Activated CD4-positive, alpha-beta T cell treated with anti-CD3 and anti-CD28 coated beads for 36 hours (primary cell): ENCODE measurements at places on chromosomes 2 and 18.

DNA sequence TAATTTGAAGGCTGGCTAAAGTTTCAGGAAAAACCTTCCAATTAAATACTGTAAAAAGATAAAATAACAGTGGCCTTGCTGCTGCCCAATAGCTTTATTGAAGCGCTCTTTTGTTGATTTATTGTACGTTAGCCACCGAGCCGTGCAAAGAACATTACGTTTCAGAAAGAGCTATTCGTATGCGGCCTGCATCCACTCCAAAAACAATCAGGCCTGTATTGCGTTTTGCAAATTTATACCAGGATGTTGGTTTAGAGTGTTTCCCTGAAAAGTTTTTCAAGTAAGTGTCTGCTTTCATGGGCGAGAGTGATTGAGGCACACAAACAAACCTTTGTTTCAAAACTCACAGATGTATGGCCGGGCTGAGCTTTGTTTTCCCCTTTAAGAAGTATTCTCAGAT is 257.2 kb upstream of the SALL3 start:
- no peak for DNase-seq

DNA sequence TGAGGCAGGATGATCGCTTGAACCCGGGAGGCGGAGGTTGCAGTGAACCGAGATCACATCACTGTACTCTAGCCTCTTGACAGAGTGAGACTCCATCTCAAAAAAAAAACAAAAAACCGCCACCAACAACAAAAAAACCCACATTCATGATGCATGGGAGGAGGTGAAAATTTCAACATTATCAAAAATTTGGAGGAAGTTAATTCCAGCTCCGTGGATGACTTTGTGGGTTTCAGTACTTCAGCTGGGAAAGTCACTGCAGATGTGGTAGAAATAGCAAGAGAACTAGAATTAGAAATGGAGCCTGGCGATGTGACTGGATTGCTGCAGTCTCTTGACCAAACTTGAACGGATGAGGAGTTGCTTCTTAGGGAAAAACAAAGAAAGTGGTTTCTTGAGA is 74.3 kb downstream of the PRKCE start:
- no peak for DNase-seq

- no peak for DNase-seq
These were observed 56.5 kb upstream of the EDAR start for GRCh38 chr2:109045505-109045904.

DNA sequence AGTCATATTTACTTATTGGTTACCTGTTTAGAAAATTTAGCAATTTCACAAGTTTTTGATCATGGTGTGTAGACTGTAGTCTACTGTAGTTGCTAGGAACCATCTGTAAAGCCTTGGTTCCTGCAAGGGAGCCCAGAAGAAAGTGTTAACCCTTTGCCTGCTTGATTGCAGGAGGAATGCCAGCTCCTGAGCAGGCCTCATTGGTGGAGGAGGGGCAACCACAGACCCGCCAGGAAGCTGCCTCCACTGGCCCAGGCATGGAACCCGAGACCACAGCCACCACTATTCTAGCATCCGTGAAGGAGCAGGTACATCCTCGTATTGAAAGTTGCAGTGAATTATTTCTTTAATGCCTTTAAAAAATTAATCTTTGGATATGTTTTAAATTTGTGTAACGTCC is 76.3 kb downstream of the PKP4 start:
- no peak for DNase-seq

DNA sequence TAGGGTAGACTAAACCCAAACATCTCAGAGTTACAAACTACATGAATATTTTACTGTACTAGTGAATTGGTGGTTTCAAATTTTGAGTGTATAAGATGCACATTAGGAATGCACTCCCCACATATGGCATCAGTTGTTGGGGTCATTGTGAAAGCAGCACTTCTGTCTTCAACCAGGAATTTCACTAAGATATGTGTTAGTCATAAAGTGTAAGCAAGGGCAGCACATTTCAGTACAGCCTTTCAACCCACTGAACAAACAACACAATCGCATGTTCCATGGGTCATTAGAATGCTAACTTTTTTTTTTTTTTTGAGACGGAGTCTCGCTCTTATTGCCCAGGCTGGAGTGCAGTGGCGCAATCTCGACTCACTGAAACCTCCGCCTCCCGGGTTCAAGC is 164.1 kb upstream of the MAP2 start:
- DNase-seq: no peak

- DNase-seq: no peak
These were observed 476.3 kb downstream of the TRIB2 start for GRCh38 chr2:13193075-13193474.

GRCh38 chr2:134671513-134671912 is 47.3 kb downstream of the TMEM163 start:
- no peak for DNase-seq

DNA sequence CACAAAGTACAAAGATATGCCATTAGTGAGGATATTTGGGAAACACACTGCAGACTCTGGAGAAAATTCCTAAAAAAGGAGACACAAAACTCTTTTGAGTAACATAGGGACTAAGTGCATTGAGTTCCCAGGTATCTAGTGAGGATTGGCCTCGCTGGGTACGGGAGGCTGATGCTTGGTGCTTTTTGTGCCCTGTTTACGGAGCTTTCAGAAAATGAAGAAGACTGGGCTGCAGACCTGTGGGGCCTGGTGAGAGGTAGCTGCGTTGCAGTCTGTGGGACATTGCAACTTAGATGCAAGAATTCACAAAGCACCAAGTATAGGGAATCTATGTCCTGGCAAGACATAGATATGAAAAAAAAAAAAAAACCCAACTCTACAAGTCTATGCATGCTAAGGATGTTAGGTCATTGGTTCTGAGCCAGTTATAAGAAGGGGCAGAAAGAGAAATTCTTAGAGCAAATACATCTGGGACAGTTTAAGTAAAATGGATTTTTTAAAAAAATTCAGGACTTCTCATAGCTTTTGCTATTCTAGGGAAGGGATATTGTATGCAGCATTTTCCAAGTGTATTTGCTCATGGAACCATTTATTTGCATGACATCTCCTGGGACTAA is 156.0 kb downstream of the SLC4A3 start:
- no peak for DNase-seq

DNA sequence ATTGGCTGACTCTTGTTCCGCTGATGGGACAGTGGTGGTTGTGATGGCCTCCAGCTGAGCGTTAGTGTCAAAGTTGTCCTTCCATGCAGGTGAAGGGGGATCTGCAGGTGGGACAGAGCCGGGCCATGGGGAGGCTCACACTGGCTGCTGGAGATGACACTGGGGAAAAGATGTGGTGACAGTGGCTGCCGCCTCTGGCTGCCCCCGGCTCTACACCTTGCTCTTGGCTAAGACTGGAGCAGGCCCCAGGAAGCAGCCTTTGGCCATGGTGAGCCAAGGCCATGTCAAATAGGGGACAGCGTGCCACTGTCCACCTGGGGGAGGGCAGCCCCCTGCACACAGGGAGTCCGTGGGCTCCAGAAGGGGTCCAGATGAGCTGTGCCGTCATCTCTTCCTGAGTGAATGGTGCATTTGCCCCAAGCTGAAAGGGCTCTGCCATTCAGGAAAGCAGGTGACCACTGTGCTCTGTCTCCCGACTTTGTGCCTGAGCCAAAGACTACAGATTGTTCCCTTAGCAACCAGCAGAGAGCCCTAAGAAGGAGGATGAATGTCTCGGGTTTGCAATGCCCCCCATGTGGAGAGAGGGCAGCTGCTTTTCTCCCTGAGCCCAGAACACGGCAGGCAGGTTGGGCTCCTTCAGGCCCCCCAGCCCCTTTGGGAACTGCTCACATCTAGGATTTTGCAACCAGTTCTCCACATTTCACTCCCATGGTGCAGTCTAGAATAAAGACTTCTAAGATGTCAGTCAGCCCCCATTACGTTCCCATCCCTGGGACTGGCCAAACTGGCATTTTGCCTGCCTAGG is 79.1 kb upstream of the BCL2L11 start:
- no peak for DNase-seq

- no peak for DNase-seq
These were observed 1108.1 kb upstream of the CHAC2 start for GRCh38 chr2:52659546-52659945.

- DNase-seq: no peak
These were observed 54.5 kb downstream of the MEMO1 start for GRCh38 chr2:31956312-31956711.

DNA sequence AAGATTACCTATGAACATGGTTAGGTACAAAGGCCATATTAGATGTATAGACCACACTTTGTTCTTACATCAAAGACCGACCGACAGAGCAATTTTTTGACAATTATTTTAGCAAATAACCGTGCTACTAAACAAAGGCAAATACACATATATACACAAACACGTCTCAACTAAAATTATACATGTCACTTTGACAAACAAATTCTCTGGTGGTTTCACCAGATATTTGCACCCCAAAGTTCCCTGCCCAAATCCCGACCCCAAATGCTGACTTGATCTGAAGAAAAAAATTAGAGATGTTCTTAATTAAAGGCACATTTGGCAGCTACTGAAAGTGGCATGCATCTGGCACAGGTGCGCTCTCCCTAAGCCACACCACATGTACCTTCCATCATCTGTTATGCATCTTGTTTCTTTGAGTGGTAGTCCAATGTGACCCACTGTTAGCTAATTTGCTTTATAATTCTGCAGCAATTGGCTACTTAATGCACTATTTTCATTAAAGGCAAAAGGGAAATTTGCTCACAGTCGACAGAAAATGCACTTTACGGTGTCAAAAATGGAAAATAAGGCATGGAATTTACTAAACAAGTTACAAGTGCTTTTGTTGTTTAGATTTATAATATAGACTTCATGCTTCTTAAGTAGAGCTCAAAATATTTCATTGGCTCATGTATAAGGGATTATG is 92.1 kb downstream of the ARHGEF33 start:
- DNase-seq: no peak

DNA sequence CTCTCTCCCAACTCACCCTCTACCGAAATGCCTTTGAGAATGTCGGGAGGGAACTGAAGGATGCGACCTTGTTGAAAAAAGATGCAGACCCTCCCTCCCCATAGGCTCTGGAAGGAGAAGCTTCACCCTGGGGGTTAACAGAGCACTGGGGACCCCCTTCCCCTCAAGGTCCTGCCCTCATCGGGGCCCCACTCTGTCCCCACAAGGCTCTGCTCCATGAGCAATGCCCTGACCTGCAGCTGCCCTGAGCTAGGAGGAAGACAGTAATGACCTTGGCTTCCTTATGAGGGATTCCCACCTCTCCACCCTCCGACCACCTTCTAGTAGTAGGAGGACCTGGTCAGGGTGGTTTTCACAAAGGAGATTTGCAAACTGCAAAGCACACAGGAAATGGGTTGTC is 44.4 kb upstream of the HPCAL1 start:
- DNase-seq: no peak

- no peak for DNase-seq
These were observed 39.9 kb upstream of the RBMS1 start for GRCh38 chr2:160533482-160533881.

DNA sequence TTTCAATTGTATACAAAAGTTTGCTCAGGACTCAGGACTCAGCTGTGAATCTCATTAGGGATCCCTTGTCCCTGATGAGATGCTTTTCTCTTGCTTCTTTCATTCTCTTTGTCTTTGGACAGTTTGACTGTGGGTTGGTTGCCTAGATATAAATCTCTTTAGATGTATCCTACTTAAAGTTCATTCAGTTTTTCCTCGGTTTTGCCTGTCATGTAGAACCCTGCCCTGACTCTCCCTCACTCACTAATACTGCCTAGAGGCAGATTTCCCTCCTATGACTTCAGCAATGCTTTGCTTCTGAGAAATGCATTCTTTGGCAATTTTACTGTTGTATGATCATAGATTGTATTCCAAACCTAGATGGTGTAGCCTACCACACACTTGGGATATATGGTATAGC is 421.4 kb upstream of the TCF4 start:
- no peak for DNase-seq

- DNase-seq: no peak
These were observed 277.9 kb downstream of the GULP1 start for GRCh38 chr2:188569431-188570165.

DNA sequence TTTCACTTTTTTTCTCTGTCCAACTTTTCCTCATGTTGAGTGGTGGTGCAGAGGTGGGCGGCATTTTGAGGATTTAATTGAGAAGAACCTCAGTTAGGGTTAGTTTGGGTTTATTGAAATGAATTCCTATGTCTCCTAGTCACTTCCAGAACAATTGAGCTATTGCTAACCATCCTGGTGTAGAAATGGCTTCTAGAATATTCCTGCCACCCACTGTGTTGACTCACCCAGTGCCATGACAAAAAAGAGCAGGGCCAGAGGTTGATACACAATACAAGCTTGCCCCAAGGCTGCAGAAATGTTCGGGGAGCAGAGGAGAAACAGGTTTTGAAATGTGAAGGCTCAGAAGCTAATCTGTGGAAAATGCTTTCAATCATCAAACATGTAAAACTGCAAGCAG is 167.1 kb upstream of the TRIB2 start:
- DNase-seq: no peak

- no peak for DNase-seq
These were observed 497.6 kb upstream of the TCF4 start for GRCh38 chr18:56085551-56085950.

GRCh38 chr2:20404950-20405349 is 41.9 kb upstream of the RHOB start:
- DNase-seq: no peak

DNA sequence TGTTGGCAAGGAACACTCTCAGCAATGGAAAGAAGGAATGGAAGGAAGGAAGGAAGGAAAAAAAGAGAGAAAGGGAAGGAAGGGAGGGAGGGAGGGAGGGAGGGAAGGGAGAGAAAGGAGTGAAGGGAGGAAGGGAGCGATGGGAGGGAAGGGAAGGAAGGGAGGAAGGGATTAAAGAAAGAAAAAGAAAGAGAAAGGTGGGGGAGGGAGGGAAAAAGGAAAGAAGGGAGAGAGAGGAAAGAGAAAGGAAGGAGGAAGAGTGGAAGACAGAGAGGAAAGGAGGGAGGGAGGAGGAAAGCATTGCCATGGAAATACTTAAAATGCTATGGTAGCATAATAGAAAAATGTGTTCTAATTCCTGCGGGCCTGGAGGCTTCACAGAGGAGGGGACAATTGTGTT is 22.4 kb downstream of the TTR start:
- DNase-seq: no peak

GRCh38 chr2:3618367-3618766 is 23.5 kb downstream of the COLEC11 start:
- DNase-seq: no peak

- no peak for DNase-seq
These were observed 134.9 kb downstream of the ZBTB7C start for GRCh38 chr18:48274301-48274700.

GRCh38 chr2:126902152-126902835 is 3.6 kb downstream of the TEX51 start:
- no peak for DNase-seq
